ENCODE measurements at places on chromosomes 5 and 9.

DNA sequence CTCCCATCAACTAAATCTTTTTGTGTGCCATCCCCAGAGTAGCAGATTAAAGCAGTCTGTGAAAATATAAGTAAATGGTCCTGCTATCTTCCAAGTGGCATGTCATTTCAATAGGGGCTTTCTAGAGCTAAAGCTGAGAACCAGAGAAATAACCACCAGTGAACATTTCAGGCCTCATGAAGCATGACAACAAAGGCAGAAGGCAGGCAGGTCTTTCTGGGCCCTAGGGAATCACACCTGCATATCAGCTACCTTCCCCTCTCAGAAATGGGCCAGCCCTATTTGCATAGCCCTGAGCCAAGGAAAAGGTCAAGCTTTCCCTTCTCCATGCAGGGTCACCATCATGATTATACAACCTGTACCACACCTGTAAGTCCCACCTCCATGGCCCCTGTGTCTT, 205.3 kb downstream of the DEPDC1B start:
- DNase-seq = no peak

DNA sequence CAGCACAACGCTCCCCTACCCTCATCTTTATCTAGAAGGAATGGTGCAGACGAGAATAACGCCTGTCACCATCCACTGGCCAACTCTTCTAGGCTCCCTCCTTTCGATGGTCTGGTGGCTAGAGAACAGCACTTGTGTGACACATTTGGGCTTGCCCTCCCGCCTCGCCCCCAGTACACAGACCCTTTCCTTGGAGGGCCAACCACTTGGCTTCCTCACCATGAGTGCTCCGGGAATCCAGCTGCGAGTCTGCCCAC, 1.4 kb downstream of the GNAQ start:
- DNase-seq = no peak

- no peak for DNase-seq
Measured at GRCh38 chr5:144361406-144361805, 190.7 kb downstream of the KCTD16 start.

DNA sequence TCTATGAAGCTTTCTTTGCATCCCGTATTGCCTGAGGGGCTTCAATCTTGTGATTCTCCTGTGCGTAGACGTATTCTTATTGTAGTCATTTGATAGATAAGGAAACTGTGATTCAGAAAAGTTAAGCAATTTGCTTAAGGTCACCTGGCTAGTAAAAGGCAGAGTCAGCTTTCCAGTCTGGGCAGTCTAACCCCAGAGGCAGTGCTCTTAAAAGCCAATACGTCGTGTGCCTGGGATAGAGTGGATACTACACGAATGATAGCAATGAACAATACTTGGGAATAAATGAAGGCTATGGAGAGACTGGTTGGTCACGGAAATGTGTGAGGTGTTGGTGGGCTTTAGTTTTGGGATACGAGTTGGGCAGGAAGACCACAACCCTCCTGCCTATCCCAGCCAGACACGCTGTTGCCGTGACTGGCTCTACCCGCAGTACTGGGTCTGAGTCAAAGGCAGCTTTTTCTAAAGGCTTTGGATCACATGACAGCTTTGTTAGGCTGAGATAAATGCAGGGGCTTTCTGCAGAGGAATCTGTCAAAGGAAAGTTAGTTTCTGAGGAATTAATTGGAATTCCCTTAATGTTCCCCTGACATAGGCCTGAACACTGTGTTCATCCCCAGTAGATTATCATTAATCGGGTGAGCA, 302.6 kb downstream of the KIF4B start:
- no peak for DNase-seq

DNA sequence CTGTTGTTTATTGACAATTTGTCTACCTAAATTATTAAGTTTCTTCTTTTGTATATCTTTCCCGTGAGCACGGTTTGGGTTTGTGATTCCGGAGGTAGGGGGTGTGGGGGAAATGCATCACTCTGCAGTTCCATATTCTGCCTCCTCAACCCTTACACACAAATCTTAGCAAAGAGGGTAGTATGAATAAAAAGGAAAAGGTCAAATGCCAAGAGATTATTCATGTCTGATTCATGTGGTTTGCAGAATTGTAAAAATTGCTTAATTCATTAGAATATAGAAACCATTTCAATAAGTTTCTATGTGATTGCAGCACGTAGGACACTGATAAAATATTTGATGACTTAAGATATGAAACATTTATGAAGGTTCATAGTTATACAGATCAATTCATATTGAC, 601.9 kb downstream of the SEMA5A start:
- DNase-seq = no peak

- peak; percentile 45 for DNase-seq
Measured at GRCh38 chr9:79570448-79571308, 1.1 kb upstream of the TLE4 start.

- DNase-seq = no peak
Measured at GRCh38 chr5:124858612-124859011, 112.2 kb upstream of the ZNF608 start.

GRCh38 chr5:58946230-58946629, 363.4 kb downstream of the RAB3C start:
- no peak for DNase-seq

DNA sequence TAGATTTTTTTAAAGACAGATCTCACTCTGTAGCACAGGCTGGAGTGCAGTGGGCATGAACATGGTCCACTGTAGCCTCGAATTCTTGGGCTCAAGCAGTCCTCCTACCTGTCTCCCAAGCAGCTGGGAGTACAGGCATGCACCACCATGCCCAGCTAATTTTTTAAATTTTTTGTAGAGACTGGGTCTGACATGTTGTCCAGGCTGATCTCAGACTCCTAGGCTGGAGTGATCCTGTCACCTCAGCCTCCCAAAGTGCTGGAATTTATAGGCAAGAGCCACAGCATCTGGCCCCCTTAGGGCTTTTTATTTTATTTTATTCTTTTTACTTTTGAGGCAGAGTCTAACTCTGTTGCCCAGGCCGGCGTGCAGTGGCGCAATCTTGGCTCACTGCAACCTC, 56.4 kb downstream of the NSD1 start:
- DNase-seq = no peak

DNA sequence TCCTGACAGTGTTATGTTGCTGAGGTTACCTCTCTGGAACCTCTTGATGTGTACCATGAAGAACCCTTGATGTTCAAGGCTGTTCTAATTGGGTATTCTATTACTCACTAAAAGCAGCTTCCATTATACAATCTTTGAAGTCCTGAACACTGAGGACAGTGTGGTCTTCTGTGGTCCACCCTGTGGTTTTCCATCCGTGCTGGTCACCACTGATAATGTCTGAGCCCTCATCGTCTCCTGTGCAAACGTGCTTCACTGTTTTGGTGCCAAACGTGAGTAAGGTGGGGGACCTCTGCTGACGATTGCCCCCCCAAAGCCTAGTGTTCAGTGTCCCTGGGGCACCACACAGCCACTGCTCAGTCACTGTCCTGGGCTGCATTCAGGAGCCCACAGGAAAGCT, 259.7 kb upstream of the ANKRD55 start:
- no peak for DNase-seq

DNA sequence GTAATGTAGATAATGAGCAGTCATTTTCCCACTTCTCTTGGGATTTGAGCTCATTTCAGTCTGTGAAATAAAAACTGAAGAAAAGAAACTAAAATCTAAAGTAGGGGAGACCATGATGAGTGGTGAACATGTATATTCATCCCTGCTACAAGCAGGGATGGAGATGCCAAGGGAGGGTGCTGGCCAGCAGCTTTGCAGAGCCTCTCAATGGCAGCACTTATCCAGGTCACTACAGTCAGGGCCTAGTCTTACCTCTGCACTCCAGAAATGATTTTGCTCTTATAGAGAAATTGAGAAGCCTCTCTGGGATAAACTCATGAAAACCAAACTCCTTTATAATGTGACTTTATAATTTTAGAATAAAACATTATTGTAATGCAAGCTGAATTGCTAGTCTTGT, 317.6 kb downstream of the FBXL17 start:
- DNase-seq = no peak

- no peak for DNase-seq
Measured at GRCh38 chr9:17422994-17423680, 155.7 kb upstream of the SH3GL2 start.

GRCh38 chr5:82796643-82797416, 280.4 kb downstream of the TMEM167A start:
- DNase-seq = no peak

- no peak for DNase-seq
Measured at GRCh38 chr9:130041648-130042405, 1.2 kb downstream of the FNBP1 start.

- no peak for DNase-seq
Measured at GRCh38 chr5:33891788-33892619, at the start of gene ADAMTS12. ADAMTS12 (minus strand) TSS chr5:33891990; CDS start chr5:33891856, 134 bp downstream.
